ENCODE measurements at places on chromosomes 7 and 10.

DNA sequence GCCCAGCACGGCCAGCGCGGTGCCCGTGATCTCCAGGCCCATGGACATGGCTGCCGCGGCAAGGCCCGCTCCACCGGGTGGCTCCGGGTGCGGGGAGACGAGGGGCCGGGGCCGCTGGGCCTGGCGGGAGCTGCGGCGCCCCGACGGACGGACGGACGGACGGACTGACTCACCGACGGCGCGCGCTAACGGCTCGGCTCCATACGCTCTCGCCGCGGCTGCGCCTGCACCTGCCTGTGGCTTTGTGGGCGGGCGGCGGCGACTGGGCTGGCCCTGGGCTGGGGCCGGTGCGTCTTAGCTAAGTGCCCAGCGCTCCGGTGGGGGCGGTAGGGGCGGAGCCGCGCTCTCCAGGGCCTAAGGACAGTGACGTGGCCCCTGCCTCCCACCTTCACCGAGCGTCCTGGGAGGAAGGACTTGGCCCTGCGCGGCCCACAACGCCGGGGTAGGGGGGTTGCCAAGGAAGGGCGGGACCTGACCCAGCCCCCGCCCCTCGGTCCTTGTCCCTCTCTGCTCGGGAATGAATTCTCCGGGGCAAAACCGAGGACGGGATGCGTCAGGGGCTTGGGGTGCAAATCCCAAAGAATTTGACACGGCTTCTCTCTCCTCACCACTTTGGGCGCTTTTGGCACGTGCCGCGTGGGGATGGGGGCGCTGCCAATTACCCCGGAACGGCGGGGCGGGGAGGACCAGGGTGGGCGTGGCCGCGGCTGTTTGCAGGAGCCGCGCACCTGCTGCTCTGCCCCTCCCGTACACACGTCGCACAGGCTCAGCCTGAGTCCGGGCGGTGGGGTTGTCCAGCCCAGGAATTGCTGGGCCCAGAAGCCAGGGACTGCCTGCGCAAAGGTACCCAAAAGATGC lies at the start of gene CLDN3:
TSS of gene CLDN3 (minus strand) at position 269 of the 858 bp plus-strand sequence. CDS start at position 48, 221 bp downstream.
- no peak for DNase-seq

- no peak for DNase-seq
Observed at GRCh38 chr10:76576276-76576962, 1061.2 kb downstream of the KCNMA1 start.

DNA sequence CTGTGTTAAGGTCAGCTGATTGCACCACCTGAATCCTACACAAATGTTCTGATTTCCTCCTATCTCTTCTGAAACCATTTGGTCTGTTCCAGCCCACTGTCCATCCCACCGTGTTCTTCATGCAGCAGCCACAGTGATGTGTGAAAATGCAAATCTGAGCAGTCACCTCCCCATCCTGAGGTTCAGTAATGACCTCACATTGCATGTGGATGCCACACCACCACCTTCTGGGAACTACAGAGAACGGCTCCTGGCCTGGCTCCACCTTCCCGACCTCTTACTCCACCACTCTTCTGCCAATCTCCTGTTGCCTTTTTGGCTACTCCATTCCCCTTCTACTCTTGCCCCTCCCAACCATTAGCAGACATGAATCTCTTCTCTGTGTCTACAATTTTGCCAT lies 244.4 kb downstream of the TNS3 start:
- DNase-seq, result no peak

GRCh38 chr7:46452561-46453135 lies 531.6 kb upstream of the IGFBP3 start:
- DNase-seq, result no peak

DNA sequence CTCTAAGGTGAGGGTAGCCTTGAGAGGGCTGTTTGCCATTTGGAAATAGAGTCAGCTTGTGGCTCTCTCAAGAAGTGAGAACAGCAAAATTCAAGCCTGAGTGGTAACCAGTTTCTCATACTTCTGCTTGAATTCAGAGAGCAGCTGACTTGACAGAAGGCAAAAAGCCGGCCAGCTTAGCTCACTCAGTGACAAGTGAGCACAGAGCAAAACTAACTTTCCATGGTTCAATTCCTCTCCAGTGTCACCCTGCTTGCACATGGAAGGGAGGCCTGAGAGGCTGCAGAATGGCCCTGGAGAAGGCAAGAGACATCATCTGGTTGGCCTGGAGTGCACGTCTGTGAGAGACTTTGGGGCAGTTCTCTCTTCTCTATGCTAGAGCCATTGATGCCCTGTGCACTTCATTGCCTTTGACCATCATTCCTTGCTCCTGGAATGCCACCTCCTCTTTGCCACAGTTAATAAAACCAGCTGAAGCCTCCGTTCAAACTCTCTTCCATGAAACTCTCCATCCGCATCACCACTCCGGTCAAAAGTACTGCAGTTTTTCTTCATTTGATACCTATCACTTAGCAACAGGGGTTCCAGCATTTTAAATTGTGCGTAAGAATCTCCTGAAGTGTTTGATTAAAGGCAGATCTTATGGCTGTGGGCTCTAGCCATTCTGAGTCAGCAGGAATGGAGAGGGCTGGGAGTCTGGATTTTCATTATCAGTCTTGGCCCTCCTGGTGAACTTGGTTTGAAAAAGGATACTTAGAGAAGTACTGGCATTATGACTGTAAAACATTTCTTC lies 69.8 kb upstream of the PIK3CG start:
- no peak for DNase-seq

GRCh38 chr7:22799633-22800032 lies 23.0 kb downstream of the TOMM7 start:
- DNase-seq, result no peak

GRCh38 chr10:131002031-131002861 lies 309.3 kb downstream of the TCERG1L start:
- no peak for DNase-seq

- DNase-seq, result no peak
Observed at GRCh38 chr10:110742801-110743200, 98.7 kb downstream of the RBM20 start.

DNA sequence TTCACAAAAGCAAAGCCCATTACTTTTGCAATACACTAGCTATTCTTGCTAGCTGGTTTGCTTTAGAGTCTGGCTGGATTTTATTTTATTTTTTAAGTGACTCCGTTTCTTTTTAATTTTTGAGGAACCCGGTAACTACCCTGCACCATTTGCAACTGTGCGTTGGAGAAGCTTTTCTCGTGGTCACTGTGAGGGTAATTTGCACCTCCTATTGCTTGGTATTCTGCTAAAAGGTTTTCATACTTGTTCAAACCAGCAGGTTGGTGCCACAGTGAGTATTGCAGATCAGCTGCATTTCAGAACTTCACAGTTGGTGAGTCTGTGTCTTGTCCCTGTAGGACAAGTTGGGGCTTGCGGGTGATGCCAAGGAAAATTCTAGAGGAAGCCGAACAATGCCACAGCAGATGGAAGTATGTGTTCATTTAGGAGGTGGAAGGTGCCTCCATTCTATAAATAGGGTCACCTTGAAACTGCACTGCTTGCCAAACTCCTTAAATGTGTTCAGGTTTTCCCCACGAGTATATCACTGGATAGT lies 3.9 kb upstream of the NMT2 start:
- DNase-seq, result no peak

- no peak for DNase-seq
Observed at GRCh38 chr10:68175949-68176348, 56.0 kb downstream of the ATOH7 start.

DNA sequence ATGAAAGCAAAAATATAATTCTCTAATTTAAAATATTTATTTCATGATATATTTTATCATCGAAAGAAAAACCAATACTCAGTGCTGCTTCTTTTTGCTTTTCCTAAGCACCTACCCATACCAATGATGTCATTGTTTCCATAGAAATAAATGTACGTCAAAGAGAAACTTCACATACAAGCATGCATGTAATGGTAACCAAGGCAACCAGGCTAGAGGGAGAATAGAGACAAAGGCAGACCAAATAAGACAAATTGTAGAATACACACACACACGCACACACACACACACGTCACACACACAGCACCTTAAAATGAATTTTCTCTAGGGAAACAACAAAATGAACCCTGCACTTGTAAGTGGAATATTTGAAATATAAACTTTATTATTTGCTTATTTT lies 75.5 kb downstream of the MACC1 start:
- no peak for DNase-seq

DNA sequence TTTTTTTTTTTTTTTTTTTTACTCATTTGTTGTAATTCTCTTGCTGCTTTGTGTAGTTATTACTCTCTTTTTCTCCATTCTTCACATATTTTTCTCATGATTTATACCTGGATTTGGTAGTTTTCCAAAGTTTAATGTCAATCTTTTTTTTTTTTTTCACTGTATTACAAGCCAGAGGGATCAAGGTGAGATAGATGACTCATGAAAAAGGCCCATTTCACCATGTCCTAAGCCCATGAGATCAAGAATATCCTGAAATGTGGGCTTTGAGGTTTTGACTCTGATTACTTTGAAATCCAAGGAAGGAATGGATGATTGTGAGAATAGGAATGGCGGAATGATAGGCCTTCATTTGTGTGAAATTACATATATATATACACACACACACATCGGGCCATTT lies 31.1 kb downstream of the TAX1BP1 start:
- no peak for DNase-seq

GRCh38 chr10:46548498-46549090 lies 7.9 kb downstream of the GPRIN2 start:
- no peak for DNase-seq

DNA sequence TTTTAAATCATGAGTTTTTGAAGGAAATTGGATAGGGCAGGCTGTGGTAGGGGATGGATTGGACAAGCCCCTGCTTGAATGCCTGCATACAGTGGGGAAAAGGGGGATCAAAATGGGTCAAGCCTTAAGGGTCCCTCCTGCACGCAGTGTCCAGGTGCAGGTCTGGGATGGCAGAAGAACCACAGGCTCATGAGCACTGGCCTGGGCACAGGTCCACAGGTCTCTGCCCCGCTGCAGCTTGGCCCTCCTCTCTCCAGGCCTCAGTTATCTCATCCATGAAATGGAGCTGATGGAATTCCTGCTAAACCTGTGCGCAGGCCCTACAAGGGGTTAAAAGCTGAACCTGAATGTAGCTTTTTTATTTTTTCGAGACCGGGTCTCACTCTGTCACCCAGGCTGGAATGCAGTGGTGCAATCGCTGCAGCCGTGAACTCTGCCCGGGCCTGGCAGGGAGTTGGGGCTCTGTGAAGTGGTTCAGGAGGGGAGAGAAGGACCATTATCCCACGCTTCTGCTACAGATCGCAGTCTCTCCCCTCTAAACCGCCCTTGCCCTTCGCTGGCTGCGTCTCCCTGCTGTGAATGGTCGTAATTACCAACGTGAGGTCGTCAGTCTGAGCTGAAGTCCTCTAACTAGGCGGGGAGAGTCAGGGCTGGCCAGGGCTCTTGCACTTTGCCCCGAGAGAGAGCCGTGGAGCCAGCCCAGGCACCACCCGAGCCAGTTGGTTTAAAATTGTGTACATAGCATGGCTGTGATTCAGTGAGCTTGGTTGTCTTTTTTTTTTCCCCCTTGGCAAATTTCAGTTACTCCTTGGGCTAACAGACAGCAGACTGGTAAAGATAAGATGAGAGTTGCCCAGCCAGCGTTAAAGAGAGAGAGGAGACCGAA lies 77.5 kb upstream of the GTF2I start:
- DNase-seq, result no peak
